Stimulated activated CD8-positive, alpha-beta memory T cell treated with anti-CD3 and anti-CD28 coated beads, Interleukin-4, amount 100 ng/mL, for 1 hour (primary cell): ENCODE measurements at places on chromosomes 13 and 19.

GRCh38 chr13:112341976-112342735 is 34.0 kb upstream of the SPACA7 start:
- DNase-seq = no peak

GRCh38 chr13:90565985-90566713 is 781.3 kb upstream of the MIR17HG start:
- DNase-seq = no peak

DNA sequence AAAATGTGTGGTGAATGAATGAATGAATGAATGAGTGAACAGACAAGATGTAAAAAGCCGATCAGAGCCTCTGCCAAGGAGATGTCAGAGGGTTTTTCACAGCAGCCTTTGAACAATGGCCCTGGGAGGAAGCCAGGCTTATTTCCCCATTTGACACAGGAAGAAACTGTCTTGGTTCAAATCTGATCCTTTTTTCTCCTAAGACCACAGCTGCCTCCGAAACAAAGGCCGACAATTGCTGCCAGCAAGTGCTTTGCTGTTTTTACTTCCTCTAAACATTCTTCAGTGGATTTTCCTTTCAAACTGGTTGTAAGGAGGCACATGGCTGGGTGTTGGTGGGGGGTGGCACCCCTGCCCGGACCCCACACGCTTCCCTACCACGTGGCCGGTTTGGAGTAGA is 44.2 kb upstream of the HOMER3 start:
- no peak for DNase-seq

GRCh38 chr13:38308736-38309135 is 40.9 kb upstream of the UFM1 start:
- no peak for DNase-seq

- DNase-seq = no peak
Measured at GRCh38 chr19:35738021-35738886, 4.0 kb downstream of the IGFLR1 start.
